Hematopoietic multipotent progenitor cell treated with erythropoietin and hydrocortisone succinate and interleukin-3 and kit ligand, for 6 days (in vitro differentiated cells): ENCODE measurements at places on chromosomes 4 and X.

- no peak for DNase-seq
Observed at GRCh38 chrX:2523911-2524310, 23.1 kb upstream of the DHRSX start.

DNA sequence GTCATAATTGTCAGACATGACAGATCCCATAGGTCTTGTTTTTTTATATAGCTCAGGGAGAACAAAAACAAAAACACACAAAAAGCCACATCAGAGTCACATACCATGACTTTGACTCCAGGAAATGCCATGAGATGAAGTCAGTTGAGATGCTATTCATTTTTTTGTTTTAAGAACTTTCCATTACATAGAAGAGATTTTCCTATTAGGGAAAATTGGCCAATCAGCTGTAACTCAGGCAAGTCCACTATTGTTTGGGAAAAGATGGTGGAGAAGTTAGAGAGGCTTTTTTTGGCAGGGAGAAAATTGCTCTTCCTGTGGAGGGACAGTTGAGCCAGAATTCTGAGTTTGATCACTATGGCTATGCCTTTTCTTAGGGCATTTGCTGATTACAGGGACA, 72.6 kb downstream of the SMARCA5 start:
- DNase-seq = no peak

DNA sequence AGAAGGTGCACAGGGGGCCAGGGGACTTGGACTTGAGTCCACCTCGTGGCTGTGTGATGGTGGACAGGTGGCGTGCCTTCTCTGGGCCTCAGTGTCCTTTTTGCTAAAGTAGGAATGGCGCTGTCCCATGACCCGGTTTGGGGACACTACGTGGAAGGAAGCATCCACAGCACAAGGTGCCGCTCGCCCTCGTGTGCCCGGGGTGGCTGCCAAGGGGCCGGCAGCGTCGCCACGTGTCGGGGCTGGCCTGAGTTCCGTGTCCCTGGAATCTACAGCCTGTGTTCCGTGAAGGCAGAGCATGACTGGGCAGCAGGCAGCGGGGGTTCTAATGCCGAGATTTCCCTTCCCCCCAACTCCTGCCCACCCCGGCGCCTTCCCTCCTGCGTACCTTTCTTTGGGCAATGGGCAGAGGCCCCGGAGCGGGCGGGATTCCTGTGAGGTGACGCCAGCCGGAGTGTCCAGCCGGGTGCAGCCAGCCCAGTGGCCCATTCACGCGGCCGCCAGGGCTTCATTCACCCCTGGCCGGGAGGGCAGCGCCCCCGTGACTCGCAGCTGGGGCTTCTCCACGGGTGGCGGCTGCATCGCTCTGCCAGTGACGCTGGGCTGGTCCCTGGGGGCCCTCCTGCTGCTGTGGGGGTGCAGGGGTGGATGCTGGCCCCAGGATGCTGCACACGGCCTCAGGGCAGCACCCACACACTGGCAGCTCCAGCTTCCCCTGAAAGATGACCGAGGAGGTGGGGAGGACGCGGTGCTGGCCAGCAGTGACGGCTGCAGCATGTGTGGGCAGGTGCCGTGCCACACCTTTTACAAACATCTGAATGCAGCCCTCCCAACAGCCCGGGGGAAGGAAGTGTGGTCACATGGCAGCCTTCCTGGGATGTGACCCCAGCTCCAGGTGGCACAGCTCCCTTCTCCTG, 21.2 kb downstream of the DOK7 start:
- DNase-seq = no peak

GRCh38 chr4:154160519-154161301, 330.9 kb downstream of the DCHS2 start:
- no peak for DNase-seq

DNA sequence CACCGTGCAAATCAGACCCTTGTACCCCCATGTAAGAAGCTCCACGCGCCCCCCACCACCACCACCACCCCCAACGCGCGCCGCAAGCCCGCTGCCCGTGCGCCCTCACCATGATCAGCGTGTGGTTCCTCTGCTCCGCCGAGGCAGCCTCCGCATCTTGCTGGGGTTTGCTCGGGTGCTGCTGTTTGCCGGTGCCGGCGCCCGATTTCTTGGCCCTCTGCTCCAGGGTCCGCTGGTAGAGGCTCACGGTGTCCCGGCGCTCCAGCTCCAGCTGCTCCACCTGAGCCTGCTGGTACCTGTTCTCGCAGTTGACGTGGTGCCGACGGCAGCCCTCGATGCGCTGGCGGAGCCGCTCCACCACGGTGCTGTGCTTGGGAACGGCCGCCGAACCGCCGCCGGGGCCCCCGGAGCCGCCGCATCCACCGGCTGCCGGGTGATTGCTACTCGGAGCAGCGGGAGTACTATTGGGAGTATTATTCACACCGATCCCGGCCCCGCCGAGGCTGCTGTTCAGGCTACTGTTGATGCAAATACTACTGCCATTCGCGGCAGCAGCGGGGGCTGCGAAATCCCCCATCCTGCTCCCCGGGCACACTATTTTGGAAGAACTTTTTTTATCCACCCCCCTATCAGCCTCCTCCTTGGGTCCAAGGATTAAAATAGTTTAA, 1.1 kb downstream of the MAML3 start:
- peak; percentile 59 for DNase-seq

GRCh38 chr4:22801391-22801790, 108.7 kb downstream of the GBA3 start:
- no peak for DNase-seq

DNA sequence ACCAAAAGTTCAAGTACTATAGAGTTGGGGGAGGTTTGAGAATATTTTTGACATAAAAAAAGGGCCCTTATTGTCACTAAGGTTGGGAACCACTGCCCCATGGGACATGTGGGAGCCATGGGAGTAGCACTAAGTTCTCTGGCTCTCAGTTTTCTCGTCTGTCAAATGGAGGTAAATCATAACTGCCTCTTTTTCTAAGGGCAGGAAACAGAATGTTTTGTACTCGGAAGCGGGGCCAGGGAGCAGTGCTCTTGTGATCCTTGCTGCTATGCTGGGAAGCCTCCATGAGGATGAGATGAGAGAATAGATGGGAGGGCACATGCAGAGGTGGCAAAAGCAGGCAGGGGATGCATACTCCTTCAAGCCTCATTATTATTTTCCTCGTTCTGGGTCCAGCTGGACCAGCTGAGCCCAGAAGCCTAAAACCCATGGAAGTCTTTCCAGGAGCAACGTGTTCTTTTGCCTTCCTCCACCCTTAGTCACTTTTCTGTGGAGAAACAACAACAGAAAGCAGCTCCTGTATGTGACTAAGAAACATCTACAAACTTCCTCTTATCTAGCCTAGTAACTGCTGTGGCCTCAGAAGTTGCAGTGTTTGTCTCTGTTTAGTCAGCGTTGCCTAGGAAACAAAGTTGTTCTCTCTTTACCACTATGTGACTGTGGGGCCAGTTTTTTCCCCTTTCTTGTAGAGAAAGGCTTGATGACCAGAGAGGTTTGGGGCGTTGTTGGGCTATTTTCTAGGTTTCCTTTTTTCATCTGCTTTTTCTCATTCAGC, 64.8 kb downstream of the TSC22D3 start:
- peak; percentile 95 for DNase-seq

- no peak for DNase-seq
Observed at GRCh38 chr4:108081256-108081655, 87.5 kb downstream of the LEF1 start.

- DNase-seq = peak; percentile 39
Observed at GRCh38 chrX:2609431-2610238, 81.5 kb upstream of the CD99 start.

GRCh38 chr4:137651128-137651527, 118.8 kb upstream of the PCDH18 start:
- no peak for DNase-seq

DNA sequence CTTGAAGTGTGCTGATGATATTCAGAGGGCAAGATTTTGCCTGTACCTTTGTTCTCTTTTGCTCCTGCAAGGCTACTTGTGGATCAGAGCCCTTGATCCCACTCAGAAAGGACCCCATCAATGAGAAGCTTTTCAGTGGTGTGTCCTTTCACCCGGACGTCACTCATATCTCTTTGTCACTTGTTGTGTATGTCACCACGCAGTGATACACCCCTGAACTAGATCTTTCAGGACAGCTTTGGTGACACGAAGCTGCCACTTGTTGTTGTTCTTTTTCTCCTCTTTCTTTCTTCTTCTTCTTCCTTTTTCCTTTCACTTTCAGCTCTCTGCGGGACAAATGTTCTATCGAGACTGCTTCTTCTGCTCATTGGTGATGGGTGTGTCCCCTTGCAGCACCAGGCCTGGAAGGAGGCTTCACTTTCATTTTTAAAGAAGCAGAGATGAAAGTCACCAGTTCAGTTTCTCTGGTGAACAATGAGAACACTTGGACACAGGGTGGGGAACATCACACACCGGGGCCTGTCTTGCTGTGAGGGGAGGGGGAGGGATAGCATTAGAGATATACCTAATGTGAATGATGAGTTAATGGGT, 83.6 kb downstream of the NBDY start:
- DNase-seq = peak; percentile 66

DNA sequence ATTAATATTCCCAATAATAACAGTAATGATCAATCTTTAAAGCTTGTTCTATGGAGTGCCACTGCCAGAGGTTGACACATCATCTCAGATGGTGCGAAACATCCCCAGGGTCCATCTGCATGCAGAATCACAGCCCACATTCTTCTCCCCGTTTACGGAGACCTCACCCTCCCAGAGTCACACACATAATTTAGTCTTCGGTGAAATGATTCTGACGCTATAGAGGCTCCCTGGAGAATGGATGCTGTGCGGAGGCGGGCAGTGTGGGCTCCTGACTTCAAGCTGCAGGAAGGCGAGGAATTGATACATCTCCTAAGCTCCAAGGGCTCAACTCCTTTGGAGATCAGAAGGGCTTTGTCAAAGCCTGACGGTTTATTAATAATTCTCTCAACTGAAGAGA, 11.0 kb upstream of the ARHGAP36 start:
- no peak for DNase-seq

DNA sequence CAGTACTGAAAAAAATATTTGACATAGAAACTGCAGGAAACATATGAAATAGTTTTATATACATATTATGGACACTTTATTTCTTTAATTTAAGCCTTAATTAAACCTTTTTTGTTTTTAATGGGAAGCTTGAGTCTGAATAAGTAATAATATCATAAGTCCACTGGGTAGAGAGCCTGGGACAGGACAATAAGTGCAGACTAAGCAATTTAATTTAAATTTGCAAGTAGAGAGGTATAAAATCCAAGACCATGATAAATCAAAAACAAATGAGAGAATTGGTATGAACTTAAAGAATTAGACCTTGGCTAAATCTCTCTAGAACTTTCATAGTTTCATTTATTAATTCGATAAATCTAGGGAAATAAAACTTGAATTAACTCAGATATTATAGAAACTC, 571.2 kb downstream of the ARAP2 start:
- no peak for DNase-seq

DNA sequence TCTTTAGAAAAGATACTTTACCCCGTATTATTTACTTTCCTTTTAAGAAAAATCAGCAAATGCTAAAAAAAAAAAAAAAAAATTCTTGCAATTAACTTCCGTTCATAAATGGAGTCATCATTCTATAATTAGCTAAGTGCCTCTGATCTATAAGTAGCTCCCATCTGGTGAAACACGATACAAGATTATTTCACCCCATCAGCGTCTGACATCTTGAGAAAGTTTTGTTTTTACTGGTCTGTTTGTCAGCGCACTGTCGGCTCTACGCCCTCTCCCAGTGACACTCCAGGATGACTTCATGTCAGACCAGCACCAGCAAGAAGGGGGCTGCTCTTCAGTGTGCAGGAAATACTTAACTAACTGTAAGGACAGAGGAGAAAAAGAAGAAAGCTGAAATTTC, 108.3 kb downstream of the AFAP1 start:
- DNase-seq = peak; percentile 49

DNA sequence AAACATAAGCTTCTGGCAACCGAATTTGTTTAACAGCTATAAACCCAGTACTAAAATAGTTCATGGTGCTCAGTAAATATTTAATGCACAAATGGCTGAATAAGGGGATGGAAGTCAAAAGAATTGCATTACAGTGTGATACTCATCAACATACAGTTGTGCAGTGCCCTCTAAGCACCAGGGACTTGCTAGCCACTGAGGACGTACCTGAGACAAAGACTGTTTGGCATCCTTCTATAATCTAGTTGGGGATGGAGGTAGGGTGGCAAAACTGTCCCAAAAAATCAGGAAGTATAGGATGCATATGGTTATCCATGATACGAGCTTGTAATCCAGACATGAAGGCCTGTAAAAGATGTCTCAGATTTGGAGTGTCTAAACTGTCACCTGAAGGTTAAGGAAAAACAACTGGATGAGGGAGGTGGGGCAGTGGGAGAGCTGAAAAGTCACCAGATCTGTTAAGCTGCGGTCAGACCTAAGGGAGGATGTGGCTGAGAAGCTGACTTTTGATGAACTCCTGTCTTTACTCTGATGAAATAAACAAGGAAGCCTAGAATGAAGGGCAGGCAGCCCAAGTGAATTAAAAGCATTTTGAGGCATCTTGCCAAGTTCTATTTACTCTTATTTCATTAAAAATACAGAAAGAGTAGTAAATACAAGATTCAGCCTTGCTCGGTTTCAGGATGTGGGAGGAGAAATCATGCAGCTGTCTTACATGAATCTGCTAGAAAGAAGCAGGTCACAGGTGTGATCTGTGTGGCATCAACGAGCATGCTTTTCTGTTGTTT, 12.0 kb upstream of the CD38 start:
- peak; percentile 68 for DNase-seq
